NCI-H524 treated with DMSO at 0.1 percent for 48 hours (cell line): ENCODE measurements at places on chromosomes 2 and 18.

DNA sequence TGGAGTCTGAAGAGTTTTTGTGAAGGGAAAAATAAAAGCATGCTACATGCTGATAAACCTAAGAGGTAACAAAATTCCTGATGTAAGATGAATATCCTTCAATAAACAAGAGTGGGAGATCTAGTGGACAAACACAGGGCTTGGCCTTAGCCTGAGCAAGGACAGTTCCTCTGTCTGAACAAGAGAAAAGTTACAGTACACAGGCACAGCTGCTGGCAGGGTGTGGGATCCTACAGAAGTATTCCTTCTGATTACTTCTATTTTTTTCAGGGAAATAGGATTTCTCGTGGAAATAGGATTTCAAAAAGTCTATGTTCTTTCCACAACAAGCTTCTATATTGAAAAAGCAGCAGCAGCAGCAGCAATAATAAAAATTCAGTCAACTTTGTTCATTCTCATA lies 54.1 kb downstream of the NBAS start:
- no peak for DNase-seq

GRCh38 chr2:187475499-187476248 lies 27.6 kb upstream of the CALCRL start:
- DNase-seq: no peak

- no peak for DNase-seq
Measured at GRCh38 chr2:12282780-12283695, 433.7 kb upstream of the TRIB2 start.

GRCh38 chr2:197391220-197391717 lies 43.6 kb downstream of the SF3B1 start:
- DNase-seq: no peak

DNA sequence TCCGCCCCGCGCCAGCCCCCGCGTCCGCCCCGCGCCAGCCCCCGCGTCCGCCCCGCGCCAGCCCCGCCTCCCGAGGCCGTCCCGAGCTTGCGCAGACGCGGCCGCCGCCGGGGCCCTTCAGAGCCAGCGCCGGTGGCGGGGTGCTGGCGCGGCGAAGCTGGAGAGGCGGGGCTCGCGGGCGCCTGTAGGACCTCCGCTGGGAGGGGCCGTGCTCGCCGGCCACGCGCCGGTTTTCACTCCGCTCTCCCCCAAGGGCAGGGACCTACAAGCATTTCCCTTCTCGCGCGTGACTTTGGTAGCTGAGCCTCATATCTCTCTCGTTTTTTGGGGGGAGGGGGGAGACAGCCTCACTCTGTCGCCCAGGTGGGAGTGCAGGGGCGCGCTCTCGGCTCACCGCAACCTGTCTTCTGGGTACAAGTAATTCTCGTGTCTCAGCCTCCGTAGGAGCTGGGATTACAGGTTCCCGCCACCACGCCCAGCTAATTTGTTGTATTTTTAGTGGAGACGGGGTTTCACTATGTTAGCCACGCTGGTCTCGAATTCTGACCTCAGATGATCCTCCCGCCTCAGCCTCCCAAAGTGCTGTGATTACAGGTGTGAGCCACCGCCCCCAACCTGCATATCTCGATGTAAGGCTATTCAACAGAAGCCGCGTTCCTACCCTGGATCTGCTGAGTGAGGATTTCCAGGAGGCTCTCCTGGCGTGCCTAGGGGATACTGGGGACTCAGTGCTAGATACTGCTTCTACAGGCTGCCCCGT lies at the start of gene ZNF514:
Gene ZNF514, minus strand, starts transcription at position 159 of the 760 bp plus-strand sequence. CDS start 6,595 bp downstream, outside the sequence.
- no peak for DNase-seq

DNA sequence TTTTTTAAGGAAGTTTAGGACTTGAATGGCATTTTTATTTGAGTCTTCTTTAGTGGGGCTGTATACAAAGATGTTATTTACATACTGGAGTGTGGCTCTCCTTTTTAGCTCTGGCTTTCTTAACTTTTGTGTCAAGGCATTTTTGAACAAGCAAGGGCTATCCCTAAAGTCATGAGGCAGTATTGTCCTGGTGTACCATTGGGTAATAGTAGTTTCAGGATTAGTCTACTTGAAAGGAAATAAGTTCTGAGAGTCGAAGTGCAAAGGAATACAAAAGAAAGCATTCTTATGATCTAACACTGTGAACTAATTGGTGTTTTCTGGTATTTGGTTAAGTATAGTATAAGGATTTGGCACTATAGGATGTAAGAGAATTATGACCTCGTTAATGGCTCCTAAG lies 1.9 kb upstream of the CYP27A1 start:
- no peak for DNase-seq

DNA sequence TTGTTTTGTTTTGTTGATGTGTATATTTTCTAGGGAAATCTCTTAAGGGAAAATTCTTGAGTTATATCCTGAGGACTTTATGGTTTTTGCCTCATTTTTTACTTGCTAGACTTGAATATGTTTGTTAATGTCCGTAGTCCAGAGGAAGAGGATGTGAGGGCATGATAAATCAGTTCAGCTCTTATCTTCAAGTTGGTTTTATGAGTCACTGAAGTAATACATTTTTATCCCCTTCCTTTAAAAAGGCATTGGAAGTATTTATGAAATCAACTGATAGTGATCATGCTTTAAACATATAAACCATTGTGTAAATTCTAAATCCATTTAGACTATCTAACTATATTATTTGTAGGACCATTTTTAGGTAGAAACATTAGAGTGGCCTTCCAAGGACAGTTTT lies 43.9 kb upstream of the CYBRD1 start:
- DNase-seq: no peak

DNA sequence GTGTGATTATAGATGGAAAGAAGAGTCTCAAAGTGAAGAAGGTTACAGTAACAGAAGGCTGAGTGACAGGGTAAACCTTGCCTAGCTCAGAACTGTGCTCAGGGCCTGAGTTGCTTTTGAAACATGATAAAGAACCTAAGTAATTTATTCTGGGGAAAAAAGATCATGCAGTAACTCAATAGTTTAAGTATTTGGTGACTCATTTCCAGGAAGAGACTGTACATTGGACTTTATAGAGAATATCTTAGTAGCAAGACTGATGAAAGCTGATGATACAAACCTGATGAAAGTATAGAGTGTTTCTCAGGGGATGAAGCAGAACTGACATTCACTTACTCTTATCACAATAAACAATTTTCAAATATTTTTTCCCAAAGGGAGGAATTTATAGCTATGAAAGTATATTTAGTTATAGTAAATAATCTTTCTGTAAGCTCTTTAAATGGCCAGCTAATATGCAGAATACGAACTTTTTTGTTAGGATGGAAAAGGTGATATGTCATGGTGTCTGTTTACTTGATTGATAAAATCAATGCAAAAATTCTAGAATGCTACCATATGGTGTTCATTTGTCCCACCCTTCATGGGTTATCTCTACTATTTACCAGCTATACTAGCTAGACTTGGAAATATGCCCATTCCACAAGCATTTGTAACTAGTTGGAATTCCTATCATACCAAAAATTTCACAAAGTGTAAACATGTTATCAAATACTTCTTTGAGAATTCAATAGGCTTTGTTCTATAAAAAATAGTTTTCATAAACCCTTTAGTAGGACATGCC lies 1265.5 kb upstream of the ACVR2A start:
- no peak for DNase-seq

DNA sequence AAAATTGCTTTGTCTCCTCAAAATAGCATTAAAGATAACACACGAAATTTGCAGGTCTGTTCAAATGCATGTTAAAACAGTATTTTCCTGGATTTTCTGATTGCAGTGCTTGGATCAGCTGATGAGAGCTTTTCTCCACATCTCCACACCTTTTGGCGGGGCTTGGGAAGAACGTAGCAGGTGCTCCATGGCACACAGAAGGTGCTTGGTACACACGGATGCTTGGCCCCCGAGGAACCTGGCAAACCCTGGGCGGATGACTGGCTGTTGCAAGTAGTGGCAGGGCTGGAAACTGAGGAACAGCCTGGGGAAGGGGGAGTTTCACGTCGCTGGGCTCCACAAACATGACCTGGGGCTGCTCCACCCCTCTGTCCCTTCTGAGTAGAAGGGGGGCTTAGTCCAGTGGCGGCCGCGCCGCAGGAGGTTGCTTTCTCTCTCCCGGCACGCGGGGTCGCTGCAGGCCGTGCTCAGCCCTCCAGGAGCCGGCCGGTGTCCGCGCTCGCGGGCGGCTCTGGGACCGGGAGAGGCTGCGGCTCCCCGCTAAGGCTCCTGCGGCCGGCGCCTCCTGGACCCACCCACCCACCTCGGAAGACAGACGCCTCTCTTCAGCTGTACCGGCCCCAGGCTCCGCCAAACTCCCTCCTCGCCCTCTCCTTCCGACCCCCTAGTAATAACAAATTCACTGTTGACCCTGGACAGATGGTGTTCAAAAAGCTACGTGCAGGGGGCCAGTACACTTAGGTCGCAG lies 69.3 kb downstream of the MARCO start:
- no peak for DNase-seq

GRCh38 chr2:107735201-107735600 lies 91.5 kb upstream of the RGPD4 start:
- DNase-seq: no peak

GRCh38 chr2:201414099-201415023 lies 36.9 kb downstream of the TRAK2 start:
- DNase-seq: no peak

DNA sequence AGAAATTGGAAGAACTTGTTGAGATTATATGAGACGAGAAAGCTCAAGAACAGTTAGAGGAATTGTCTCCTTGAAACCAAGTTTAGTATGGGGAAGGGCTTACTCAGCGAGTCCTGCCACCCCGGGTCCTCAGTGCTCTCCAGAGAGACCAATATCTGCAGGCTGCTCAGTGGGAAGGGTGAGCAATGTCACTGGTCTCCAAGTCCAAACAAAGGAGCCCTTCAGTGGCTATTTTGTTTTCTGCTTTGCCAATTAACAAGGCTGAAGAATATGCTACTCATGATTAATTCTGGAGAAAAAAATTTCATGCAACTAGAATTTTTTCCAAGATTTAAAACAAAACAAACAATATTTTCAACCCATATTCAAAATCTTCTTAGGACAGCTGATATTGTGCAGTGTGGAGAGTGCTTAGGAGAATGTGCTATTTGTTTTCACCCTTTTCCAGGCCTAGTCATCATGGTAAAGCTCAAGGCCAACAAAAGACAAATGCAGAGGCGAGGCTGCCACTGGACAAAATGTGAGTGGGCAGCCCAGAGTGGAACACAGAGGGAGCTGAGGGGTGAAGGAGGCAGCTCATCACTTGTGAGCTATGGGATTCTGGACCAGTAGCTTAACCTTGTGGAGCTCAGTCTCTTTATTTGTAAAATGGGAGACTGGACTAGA lies 83.8 kb upstream of the TMEM17 start:
- DNase-seq: no peak

DNA sequence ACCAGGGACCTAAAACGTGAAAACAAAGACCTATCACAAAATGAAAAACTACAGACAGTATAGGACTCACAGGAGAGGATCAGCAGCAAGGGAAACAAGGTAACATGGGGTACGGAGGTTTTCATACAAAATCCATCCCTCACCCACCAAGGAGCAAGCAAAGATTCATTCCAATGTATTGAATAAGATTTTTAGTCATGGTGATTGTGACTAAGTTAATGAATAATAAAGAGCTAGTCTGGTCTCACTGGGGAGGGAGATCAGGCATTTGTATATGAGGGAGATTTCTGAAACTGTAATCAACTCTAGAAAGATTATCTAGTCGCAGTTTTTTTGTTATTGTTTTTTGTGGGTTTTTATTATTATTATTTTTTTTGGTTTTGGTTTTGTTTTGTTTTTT lies 336.5 kb upstream of the MMADHC start:
- DNase-seq: no peak

- DNase-seq: no peak
Measured at GRCh38 chr2:61597300-61598289, 59.4 kb upstream of the XPO1 start.

- no peak for DNase-seq
Measured at GRCh38 chr2:29724282-29724681, 197.1 kb downstream of the ALK start.
